ENCODE measurements at places on chromosomes 5 and 9.

- DNase-seq, result no peak
Observed at GRCh38 chr5:168217497-168217896, 73.9 kb upstream of the WWC1 start.

DNA sequence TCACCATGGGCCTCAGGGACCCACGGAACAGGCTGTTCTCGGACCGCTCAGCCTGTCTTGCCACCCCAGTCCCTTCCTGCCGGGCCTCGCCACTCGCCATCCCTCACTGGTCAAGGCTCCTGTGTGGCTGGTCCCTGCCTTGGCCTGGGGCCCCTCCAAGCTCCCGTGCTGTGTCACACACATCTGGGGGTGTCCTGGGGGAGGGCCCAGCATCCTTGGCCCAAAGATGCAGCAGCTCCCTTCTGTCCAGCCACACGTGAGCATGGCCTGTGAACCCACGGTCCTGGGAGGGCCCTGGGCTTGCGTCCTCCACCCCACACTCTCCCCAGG lies 425 bp upstream of the EGFL7 start:
- no peak for DNase-seq

GRCh38 chr5:5939759-5940370 lies 438.5 kb downstream of the MED10 start:
- DNase-seq, result no peak

GRCh38 chr5:137315534-137316345 lies 183.4 kb downstream of the SPOCK1 start:
- DNase-seq, result no peak

DNA sequence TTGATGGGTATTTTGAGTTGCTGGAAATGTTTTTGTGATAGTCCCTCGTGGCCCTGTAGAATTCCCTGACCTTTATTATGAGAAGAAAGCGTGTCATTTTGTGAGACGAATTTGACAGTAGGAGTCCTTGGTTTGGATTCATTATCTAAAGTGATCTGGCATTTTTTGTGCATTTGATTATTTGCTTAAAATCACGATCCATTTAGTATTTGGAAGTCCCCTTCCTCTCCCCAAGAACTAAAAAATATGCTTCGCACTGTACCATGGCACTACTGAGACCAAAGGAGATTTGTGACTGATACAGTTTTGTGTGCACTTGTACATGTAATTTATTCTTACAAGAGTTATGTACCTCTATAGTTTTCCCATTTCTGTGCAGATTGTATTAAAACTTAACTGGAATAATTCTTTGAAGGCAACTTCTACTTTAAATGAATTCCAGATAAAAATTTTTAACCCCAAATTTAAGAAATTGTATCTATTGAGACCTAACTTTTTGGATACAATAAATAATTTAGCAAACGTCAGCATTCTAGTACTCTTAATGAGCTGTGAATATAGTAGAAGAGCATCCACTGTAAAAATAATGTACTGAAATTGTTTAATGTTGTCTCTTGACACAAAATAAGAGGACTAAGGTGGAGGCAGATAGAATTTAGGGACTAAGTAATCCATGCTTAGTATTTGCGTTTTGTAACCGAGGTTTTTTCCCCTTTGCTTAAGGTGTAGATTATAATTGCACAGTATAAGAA lies 2.1 kb downstream of the MAP3K1 start:
- no peak for DNase-seq

DNA sequence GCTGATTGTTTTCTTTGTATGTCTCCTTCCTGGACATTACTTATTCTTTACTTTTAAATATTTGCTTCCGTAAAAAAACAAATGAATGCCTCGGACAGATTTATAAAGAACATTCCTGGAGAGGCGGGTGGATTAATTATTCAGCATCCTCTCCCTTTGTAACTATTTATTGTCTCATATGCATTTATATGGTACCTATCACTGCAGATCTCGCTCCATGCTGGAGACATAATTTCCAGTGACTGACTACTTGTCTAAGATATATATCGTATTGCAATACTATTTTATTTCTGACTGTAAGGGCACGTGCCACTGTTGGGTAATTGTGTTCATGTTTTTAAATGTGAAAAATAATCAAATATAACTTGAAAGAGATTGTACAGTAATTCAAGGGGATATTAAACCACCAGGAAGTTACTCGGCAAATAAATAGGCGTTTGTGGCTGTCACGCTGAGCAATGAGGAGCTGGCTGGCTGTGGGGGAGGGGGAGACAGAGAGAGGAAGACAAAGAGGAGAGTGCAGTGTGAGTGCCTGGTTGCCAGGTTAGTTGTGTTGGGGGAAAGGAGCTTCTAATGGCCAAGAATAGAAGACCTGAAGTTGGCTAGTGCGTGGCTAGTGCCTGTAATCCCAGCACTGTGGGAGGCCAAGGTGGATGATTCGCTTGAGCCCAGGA lies 131.8 kb upstream of the GABRP start:
- no peak for DNase-seq

DNA sequence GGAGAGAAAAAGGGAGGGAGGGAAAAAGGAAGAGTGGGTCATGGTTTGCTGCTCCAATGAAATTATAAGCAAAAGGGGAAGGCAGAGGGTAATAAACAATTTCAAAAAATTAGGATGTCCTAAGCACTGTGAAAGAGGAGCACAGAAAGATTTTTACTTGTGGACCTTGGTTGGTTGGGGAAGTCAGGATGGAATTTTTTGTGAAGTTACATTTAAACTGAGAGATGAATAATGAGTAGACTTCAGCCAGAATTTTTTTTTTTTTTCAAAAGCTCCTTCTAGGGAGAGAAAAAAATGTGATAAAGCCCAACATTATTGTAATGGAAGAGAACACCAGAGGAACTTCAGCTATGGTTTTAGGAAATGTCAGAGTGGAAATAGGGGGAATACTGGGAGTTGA lies 515.9 kb upstream of the PAPPA start:
- no peak for DNase-seq

GRCh38 chr5:57033503-57033902 lies 81.6 kb upstream of the MIER3 start:
- DNase-seq, result no peak

DNA sequence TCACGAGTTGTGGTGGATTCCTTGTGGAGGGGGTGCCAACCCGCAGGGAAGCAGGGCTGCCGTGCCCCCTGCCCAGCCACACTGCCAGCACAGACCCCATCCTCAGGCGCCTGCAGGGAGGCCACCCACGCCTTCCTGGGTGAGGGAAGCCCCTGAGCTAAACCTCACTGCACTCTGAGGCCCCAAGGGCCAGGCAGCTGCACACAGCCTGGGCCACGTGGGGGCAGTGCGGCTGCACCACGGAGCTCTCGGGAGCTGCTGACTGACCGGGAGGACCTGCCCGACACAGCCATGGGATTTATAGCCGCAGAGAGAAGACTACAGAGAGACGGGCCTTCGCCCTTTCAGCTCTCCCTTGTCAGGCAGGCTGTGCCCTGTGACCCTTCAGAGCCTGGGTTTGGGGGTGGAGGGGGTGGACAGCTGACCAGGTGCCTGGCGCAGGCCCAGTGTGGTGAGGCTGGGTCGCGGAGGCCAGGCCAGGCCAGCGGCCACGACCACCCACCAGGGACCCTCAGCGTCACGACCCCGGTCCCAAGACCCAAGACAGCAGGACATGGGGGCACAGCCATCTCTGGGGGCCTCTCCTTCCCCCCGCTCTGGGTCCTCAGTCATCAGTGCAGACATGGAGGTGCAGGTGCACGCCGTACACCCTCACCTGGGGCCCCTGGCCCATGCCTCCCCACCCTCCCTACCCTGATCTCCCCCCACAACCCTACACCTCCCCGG lies 4.3 kb upstream of the AHRR start:
- DNase-seq, result peak; percentile 24

- DNase-seq, result no peak
Observed at GRCh38 chr5:111953351-111954127, 196.5 kb upstream of the NREP start.

- no peak for DNase-seq
Observed at GRCh38 chr5:41346609-41347008, 133.3 kb upstream of the C6 start.

GRCh38 chr9:27618066-27618465 lies 44.8 kb upstream of the C9orf72 start:
- no peak for DNase-seq

DNA sequence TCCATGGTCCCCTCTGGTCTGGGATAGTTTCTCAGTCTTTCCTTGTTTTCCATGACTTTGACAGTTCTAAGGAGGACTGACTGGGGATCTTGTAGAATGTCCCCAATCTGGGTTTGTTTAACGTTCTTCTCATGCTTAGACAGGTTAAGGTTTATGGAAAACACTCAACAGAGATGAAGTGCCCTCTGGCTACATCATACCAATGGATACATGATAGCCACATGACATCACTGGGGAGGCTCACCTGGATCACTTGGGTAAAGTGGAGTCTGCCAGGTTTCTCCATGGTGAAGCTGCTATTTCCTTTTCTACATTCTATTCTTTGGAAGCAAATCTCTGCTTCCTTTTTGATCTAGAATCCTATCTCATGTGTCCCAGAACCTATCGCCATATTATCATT lies 23.8 kb upstream of the ALDH1B1 start:
- no peak for DNase-seq

DNA sequence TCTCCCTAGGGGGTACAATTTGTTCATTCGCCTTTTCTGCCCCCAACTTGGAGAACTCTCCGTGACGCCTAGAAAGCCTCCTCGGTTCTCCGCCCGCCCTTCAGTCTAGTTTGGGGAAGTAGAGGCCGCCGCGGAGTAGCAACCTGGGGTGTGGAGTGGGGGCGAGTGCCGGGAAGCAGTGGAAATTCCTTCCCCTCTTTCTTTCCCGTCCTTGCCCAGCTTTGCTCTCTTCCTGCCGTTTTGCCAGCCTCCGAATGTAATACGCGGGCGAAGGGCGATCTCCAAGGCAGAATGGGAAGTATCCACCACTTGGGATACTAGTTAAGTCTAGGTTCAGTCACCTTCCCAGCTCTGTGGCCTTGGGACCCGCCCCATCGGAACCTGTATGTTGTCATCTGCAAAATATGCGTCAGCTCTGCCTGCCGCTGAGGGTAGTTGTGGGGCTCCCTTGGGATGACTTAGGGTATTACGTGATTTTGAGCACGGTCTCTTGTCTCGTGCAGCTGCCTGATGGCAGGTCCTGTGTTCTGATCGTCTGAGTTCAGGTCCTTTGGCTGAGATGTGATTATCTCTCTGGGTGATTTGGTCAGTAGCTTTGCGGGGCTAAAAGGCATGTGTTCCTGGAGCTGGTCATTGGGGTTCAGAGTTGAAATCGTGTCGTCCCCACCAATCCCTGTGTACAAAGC lies 724 bp downstream of the PAM start:
- peak; percentile 85 for DNase-seq

DNA sequence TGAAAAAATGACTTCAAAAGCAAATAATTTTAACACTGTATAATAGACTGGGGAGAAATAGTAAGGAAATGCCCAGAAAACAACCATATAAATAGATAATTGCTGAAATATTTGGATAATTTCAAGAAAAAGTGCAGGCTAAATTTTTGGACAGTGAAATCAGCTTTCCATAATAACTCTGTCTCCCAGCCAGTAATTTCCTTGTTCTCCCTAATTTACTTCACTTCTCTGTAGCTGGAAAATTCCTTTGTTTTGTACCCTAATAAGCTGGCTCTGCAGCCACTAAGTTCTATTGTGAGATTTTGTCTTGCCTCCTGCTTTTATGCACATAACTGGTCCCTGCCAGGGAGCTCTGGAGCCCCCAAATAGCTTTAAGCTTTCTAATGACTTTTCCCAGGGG lies 27.7 kb downstream of the PRDM6 start:
- DNase-seq, result no peak

GRCh38 chr5:80755626-80756025 lies 100.8 kb upstream of the DHFR start:
- no peak for DNase-seq

DNA sequence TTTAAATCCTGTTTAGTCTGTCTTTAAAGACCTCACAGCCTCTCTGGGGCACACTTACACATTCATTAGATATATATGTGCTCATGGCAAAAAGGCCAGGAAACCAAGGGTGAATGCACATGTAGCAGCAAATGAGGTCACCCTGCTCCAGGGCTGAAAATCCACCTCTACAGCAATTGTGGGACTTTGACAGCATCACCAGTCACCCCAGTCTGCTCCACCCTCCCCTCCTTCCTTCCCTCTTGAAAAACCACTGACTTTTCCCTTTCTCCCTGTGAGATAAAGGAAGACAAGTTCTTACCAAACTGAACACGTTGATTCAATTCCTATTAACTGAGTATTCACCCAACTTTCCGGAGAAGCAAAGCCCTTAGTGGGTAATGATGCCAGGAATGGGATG lies 15.2 kb upstream of the SH3RF2 start:
- DNase-seq, result no peak

- no peak for DNase-seq
Observed at GRCh38 chr5:112534611-112535255, 115.7 kb upstream of the EPB41L4A start.

DNA sequence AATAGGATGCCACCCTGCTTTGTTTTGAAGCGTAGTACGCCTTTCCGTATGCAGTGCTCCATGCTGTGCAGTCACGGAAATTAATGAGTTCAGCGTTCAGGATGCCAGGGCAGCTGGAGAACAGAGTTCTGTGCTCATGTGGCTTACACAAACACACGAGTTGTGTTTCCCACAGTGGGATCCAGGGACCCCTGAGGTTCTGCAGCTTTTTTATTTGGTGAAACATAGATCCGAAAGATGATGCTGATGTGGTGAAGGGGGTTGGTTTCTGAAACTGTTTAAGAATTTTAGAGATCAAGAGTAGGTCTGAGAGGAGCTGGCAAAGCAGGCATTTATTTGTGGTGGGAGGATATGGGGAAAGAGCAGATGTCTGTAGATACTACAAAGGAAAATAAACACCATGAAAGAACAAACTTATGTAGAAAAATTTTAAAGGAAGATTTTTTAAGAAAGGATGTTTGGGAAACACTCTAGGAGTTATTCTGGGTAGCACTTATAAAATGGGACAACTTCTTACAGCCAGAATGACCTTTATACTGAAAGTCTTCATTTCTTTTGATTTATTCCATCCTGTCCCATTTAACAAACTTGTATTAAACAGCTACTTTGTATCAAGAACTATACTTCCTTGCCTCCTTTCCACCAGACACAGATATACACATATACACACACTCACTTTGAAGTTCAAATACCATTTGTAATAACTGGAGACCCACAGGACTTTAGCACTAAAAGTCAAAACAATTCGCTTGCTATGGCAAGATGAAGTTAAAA lies 52.7 kb downstream of the ITGA1 start:
- DNase-seq, result no peak

- DNase-seq, result no peak
Observed at GRCh38 chr9:78775211-78775610, 478.3 kb downstream of the PSAT1 start.

GRCh38 chr5:67133776-67134175 lies 62.8 kb downstream of the CD180 start:
- DNase-seq, result no peak

DNA sequence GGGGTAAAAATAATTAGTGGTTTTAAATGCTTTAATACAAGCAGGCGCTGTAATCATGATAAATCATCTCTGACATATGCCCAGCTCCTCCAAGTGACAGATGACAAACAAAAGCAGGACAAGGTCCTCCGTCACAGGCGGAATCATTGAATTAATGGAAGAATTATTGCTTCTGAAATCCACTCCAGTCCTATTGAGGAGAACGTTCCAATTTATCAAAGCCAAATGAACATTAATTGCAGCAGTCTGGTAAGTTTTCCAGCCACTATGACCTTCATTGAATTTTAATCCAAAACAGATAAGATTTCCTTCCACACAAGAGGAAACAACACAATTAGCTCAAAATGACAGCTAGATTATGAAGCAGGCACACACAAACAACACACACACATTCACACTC lies 136.8 kb downstream of the ASTN2 start:
- no peak for DNase-seq

Data from CD4-positive, alpha-beta T cell (primary cell).